ENCODE measurements at places on chromosomes 1 and 21. TPM values are rescaled to one million over a fixed set of nuclear protein-coding genes. Genes with fewer than 3 reads are reported as not detected.

OR10J1 gene
- total RNA-seq = not detected

DNA sequence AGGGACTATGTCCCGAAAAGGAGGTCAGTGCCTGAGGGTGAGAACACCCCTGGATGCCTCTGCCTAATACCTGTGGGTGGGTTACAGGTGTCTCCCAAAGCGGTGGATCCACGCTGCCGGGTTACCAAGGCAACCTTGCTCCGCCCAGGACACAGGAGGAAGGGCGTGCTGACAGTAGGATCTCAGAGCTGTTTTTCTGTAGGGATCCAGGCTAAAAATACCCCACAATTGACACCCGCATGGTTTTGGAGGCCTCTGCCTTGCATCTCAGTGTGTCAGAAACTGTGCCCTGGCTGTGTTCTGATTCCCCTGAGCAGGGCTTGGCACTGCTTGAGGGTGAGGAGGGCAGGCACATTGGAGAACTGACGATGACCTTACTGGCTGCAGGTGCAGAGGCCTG, 118.0 kb downstream of the IER5 start:
- H3K36me3 ChIP-seq = no peaks in the 10 kb centered on the region
- H3K4me1 ChIP-seq = peaks cover 29% of the 10 kb centered on the region
- no peak overlapping the region for H3K4me3 ChIP-seq

DNA sequence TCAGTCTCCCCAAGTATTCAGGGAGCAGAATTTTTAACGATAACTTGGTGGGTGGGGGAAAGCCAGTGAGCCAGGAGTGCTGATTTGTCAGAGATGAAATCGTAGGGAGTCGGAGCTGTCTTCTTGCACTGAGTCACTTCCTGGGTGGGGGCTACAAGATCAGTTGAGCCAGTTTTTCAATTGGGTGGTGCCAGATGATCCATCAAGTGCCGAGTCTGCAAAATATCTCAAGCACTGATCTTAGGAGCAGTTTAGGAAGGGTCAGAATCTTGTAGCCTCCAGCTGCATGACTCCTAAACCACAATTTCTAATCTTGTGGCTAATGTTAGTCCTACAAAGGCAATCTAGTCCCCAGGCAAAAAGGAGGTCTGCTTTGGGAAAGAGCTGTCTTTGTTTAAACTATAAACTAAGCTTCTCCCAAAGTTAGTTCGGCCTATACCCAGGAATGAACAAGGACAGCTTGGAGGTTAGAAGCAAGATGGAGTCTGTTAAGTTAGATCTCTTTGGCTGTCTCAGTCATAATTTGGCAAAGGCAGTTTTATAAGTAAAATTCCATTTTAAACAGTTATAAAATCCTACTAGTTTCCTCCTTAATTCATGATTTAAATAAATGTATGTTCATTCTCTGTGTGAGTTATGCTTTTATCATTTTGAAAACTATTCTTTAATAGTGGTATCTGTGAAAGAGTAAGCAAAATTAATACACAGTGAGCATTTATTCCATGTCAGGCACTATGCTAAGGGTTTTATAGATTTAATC, 51.7 kb downstream of the SLC16A1 start:
- peaks cover 4% of the 10 kb centered on the region for H3K36me3 ChIP-seq
- no peaks in the 10 kb centered on the region for H3K27me3 ChIP-seq

- no peaks in the 10 kb centered on the region for H3K36me3 ChIP-seq
- no peaks in the 10 kb centered on the region for H3K4me1 ChIP-seq
- H3K27me3 ChIP-seq = no peaks in the 10 kb centered on the region
- peak; percentile 73 for DNase-seq
- H3K4me3 ChIP-seq = no peak overlapping the region
- H3K27ac ChIP-seq = no peak overlapping the region
Observed at GRCh38 chr1:205523891-205524793, 19.7 kb downstream of the CDK18 start.

COL9A2 gene
- 3.4 TPM for total RNA-seq

DNA sequence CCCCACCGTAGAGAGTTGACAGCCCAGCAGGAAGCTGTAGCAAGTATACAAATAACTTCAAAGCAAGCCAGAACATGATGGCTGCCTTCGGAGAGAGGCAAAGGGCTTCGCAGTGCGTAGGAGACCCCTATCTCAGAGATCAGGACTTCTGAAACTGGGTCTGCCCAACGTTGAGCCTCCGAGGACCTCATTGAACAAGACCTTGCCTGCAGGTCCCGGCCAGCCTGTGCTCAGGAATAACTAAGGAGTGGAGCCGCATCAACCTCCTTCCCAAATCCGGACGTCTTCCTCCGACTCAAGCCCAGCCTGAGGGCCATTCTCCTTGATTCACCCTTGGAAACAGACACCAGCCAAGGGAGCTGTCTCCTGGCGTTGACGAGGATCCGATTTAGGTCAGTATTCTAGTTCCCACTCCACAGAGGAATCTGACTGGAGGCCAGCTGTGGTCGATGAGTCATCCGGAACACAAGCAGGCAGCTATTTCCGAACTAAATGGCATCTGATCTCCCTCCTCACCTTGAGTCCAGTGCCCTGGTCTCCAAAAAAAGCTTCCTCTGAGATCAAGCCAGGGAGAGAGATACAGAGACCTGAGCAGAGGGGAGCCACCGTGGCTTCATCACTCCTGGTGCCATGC, 166.5 kb upstream of the COA6 start:
- H3K27me3 ChIP-seq = no peaks in the 10 kb centered on the region
- no peak overlapping the region for H3K27ac ChIP-seq
- DNase-seq = no peak

DNA sequence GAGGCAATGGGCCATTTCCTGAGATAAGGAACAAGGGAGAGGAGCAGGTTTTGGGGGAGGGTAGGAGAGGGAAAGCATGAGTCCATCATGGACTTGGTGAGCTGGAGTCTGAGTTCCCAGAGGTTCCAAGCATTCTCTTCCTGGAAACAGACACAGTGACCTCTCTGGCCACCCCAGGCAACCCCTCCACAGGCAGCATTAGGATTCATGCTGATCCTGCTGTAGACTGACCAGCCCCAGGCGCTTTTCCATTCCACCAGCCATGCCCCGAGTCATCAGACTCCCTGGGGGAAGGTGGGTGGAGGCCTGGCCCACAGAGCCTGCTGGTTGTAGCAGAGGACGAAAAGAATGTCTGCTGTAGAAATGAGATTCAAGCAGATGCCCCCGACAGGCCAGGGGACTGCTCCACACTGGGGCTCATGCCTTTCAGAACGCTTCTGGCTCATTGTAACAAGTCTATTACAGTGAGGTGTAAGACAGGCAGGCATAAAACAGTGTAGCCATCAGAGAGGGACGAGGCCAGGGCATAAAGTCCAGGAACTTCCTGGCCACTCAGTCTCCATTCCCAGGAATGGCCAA, 52.2 kb downstream of the KCND3 start:
- H3K36me3 ChIP-seq = no peaks in the 10 kb centered on the region
- peaks cover 52% of the 10 kb centered on the region for H3K27me3 ChIP-seq
- no peaks in the 10 kb centered on the region for H3K4me1 ChIP-seq
